Right ventricle myocardium superior (tissue), 1 donor: ENCODE measurements at places on chromosomes 1 and 21.

- DNase-seq = no peak
These were observed 25.4 kb downstream of the SLC30A1 start for GRCh38 chr1:211553549-211553948.

DNA sequence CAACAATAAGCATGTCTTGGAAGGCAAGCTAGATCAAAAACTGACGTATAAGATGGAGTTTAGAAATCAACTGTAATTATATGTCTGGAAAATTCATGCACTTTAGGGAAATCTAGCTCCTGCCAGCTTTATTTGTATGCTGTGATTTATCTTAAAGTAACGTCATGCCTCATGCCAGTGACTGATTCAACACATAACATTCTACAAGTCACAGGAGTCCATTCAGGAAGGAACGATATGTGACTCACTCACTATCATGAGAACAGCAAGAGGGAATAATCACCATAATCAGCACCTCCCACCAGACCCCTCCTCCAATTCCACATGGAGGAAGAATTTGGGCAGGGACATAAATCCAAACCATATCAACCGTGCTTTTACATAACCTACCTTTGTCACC is 682.4 kb upstream of the ADAMTS5 start:
- DNase-seq = no peak

DNA sequence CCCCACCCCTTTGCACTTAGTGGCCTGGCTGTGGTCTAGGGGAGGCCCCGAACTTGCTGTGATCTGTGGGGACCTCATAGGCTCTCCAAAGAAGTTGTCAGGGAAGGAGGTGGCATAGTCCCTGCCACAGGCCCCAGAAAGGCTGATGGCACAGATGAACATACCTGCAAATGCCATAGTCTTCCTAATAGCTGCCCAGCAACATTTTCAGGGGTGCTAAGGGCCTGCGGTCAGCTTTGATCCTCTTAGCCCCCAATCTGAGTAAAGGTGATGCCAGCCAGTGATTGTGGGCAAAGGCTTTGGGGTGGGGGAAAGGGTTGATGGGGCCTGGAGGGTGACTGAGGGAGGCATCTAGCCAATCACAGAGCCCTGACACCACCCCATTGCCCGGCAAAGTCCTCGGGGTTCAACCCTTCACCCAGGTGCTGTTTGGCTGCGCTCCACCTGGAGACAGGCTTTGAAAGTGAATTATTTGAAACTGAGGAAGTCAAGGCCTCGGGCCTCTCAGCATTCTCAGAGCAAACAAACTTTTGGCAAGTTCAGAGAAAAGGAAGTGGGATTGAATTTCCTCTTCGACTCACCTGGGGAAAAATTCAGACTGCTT is 35.8 kb downstream of the PAX7 start:
- DNase-seq = no peak

GRCh38 chr1:203406446-203407045 is 55.6 kb upstream of the FMOD start:
- peak; percentile 77 for DNase-seq

DNA sequence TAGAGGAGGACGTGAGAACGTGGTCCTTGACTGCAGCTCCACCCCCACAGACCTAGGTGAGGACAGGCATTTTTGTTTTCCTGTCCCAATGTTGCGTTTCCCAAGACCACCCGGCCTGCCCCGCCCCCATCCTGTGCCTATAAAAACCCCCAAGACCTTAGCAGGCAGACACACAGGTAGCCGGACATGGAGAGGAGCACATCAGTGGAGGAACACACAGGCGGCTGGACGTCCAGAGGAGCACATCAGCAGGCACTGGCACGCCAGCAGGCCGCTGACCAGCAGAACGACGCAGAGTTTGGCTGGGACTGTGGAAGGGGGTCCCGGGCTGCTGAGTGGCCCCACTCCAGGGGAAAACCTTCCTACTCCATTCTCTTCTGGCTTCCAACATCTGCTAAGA is 12.7 kb upstream of the HMGCL start:
- DNase-seq = peak; percentile 39

DNA sequence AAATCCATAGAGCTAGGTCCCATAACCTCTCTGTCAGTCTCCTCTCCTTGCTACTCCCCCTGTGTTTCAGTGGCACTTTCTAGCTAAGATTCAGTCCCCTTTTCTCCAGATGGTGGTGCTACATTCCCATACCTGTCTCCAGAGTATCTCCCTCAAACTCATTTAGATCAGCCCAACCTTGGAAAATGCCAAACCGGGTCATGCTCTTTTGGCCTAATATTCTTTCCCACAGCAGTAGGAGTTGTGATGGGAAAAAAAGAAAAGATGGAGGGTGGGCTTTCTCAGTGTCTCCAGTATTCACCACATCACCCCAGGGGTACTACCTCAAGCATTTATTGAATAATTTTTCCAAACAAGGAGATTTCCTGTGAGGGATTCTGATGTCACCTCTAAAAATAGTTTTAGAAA is 3.2 kb upstream of the RXFP4 start:
- DNase-seq = no peak
